ENCODE measurements at places on chromosomes 2 and 18.

- DNase-seq: no peak
These were observed 312.6 kb upstream of the VRK2 start for GRCh38 chr2:57733956-57734355.

GRCh38 chr2:182951948-182952663 lies 85.7 kb upstream of the FRZB start:
- no peak for DNase-seq

GRCh38 chr18:40018266-40018665 lies 1936.8 kb upstream of the PIK3C3 start:
- no peak for DNase-seq

- no peak for DNase-seq
These were observed 749 bp upstream of the PTMA start for GRCh38 chr2:231707625-231707926.

DNA sequence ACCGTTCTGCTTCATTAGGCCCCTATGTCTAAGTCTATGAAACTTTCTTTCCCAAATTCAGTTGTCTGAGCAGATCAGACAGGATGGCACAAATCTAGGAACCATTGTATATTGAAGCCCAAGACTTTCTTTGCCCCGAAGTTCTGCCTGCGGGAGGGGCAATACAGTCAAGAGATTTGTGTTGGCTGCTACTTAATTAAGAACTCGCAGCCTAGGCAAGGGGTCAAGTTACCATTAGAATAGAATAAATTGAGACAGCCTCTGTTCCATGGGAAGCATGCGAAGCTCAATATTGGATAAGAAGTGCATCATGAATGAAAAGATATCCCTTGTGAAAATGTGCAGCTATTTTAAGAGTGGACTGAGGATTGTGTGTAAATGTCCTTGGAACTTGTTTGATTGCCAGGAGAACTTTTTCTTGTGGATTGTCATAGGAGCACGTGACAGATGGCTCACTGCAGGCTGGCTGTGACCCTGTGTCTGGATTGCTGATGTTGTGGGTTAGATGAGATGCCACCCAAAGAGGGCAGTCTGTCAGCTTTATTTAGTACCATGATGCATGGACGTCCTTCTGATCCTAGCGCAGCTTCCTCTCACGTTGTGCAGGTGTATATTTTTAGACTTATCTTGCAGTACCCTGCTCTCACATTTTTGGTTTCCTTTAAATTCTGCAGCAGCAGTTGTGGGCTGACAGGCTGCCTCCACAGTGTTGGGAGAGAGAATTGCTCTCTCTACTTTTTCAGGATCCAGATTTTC lies 30.9 kb downstream of the HAUS1 start:
- no peak for DNase-seq

- no peak for DNase-seq
These were observed 2.0 kb upstream of the CAPN10 start for GRCh38 chr2:240584486-240585031.

All from CD4-positive, alpha-beta T cell treated with Interferon alpha-2 for 1 hour (primary cell).